Activated CD4-positive, alpha-beta T cell treated with anti-CD3 and anti-CD28 coated beads, Interleukin-2, amount 50 U/mL, for 4 hours (primary cell): ENCODE measurements at places on chromosomes 13 and 19.

DNA sequence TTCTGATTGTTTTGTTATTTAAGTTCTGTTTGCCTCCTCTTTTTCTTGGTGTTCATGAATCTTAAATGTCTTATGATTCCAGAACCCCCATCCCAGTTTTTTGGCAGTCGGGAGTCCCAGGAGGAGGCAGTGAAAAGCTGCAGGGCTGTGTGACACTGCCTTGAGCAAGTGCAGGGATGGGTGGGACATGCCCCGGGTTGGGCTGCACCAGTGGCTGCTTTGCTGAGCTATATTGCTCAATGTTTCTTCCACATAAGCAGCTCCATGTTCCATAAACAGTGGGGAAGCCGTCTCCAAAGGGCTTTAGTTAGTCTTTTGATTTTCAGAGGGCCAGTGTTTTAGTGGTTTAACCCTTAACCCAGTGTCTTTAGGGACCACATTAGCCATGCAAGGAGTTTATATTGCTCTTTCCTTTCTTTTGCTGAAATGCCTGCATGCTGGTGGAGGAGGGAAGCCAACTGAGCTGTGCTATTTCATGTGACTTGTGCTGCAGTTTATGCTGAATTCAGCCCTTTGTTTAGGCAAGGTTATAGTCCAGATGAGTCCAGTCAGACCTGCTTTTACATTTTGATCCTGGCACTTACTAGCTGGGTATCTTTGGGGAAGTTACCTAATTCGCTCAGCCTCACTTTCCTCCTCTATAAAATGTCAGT is 13.1 kb downstream of the ATP8A2 start:
- no peak for DNase-seq

DNA sequence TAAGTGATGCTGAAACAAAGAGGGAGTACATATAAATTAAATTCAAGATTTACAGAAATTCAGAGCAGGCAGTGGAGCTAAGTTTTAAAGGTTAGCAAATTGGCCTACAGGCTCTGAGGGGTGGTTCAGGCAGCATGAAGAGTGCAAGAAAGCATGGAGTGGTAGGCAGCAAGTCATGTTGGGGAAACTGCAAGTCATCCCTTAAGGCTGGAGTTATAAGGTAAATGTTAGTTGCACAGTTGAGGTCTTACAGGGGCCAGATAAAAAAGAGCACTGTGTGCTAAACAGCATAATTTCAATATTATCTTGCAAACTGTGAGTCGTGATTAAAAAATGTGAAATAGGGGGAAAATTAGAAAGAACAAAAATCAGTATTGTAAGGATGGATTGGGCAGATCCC is 106.2 kb downstream of the VWA8 start:
- no peak for DNase-seq

DNA sequence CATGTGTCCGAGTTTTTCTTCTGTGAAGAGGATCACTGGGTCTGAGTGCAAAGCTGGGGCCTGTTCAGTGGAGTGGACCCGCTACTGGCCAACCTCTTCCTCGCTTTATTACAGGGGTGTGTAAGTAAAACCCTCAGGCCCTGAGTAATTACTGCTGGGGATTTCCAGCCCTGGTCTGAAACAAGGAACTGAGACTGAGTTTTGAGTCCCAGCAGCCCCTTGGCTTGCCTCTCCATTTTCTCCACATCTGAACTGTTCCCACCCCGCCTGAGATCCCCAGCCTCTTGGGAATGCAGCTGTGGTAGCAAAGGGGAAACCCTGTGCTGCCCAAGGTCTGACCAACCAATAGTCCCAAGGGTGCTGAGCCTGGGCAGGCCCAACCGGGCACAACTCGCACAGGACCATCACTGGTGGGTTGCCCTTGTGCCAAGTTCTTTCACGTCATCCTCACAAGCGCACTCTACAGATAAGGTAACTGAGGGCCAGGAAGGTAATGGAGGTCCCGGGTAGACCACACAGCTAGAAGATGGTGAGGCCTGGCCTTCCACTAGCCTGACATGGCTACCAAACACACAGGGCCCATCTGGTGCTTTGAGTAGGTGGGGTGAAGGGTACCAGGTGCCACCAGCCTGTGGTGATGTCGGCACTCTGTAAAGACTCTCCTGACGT is 13.7 kb upstream of the SLC35E1 start:
- DNase-seq, result no peak

DNA sequence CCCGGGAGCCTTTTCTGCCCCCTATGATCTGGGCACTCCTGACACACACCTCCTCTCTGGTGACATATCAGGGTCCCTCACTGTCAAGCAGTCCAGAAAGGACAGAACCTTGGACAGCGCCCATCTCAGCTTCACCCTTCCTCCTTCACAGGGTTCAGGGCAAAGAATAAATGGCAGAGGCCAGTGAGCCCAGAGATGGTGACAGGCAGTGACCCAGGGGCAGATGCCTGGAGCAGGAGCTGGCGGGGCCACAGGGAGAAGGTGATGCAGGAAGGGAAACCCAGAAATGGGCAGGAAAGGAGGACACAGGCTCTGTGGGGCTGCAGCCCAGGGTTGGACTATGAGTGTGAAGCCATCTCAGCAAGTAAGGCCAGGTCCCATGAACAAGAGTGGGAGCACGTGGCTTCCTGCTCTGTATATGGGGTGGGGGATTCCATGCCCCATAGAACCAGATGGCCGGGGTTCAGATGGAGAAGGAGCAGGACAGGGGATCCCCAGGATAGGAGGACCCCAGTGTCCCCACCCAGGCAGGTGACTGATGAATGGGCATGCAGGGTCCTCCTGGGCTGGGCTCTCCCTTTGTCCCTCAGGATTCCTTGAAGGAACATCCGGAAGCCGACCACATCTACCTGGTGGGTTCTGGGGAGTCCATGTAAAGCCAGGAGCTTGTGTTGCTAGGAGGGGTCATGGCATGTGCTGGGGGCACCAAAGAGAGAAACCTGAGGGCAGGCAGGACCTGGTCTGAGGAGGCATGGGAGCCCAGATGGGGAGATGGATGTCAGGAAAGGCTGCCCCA is 8.5 kb upstream of the CEACAM7 start:
- DNase-seq, result no peak

- no peak for DNase-seq
Observed at GRCh38 chr13:49579501-49579900, 5.9 kb downstream of the RCBTB1 start.

GRCh38 chr13:73519396-73520116 is 460.8 kb downstream of the KLF5 start:
- DNase-seq, result no peak

DNA sequence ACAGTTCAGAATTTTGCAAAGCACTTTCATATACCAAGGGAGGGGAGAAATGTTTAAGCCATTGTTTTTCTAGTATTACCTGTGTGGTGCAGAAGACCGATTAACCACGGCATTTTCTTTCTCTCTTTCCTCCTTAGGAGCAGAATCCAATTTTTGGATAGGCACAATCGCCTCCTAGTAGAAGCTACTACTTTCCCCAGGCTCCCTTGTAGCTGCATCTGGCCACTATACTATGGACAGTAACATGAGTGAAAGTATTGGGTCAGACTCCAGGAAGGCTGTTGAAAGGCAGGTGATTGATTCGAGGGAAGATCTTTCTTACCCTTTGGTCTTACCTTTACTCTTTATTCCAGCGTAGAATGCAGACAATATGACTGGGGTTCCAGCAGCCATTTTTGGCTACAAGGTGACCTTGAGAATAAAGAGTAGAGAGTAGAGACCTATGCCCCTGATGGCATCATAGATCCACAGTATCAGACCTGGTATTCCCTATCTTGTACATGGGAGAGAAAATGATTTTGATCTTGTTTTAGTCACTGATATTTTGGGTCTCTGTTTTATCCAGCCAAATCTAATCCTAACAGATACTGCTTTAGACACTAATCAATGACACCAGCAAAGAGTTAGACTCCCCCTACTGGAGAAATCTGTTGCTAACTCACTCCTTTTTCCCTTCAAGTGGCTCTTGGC is 77.0 kb downstream of the LRRC63 start:
- DNase-seq, result no peak

DNA sequence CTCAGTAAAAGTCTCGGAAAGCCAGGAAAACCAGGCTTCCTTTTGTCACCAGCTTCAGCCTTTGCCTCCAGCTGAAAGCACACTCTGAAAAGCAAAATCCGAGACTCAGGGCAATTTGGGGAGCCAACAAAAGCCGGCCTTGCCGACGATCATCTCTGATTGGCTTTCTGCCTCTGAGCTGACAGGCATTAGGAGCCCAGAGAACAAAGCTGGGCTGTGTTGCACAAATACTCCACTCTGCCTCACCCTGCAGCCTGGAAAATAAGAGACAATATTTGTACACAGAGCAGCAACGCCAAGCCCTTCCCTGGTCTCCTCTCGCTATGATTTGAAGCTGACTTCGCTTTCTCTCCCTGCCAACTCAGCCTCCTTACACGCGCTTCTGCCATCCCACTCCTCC is 46.9 kb downstream of the CACNA1A start:
- no peak for DNase-seq
